ENCODE measurements at places on chromosomes 16 and 17.

GRCh38 chr17:77882481-77883212 is 75.9 kb upstream of the TNRC6C start:
- DNase-seq, result peak; percentile 66

- peak; percentile 87 for DNase-seq
These were observed 6.6 kb upstream of the BMERB1 start for GRCh38 chr16:15427648-15428239.

DNA sequence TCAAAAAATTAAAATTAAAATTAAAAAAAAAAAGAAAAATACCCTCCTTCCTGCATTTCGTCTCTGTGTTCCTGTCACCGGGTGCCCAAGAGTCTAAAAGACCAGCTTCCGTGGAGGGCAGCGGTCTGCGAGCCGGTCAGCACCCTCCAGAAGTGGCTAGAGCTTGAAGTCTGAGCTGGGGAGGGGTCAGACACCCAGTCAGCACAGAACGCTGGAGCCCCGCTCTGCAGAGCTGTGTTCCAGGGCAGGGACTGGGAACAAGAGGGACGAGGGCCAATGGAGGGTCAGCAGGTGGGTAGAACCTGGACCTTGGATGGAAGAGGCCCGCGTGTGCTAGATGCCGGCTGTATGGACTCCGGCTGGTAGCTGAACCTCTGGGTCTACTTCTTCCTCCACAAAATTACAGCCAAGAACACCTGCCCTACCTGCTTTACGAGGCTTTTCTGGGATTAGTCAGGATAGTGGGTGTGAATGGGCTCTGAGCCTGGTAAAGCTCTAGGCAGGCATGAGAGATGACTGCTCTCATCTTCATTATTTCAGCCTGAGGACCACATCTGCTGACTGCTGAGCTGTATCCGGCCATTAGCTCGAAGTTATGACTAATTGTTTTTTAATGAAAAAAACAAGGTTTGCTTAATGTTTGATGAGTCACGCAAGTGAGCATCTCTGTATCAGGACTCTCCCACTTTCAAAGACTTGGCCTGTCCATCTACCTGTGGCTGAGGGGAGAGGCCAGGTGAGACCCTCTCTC is 5.9 kb downstream of the TRPV1 start:
- no peak for DNase-seq

- DNase-seq, result no peak
These were observed 97.8 kb upstream of the MED13 start for GRCh38 chr17:62162898-62163297.
